ENCODE measurements at places on chromosomes 2 and 18. TPM values are rescaled to one million over a fixed set of nuclear protein-coding genes. Genes with fewer than 3 reads are reported as not detected.

Gene DUSP2
- total RNA-seq = 59.4 TPM

Gene GKN1
- total RNA-seq = not detected

GRCh38 chr2:72149556-72150156, 2.0 kb upstream of the CYP26B1 start:
- no peak for DNase-seq

- DNase-seq = no peak
Observed at GRCh38 chr18:77061946-77062517, 70.6 kb downstream of the MBP start.

- DNase-seq = no peak
Observed at GRCh38 chr2:42792583-42793333, at the start of gene HAAO. HAAO (minus strand) TSS chr2:42792583; CDS start chr2:42792536, 47 bp downstream.

DNA sequence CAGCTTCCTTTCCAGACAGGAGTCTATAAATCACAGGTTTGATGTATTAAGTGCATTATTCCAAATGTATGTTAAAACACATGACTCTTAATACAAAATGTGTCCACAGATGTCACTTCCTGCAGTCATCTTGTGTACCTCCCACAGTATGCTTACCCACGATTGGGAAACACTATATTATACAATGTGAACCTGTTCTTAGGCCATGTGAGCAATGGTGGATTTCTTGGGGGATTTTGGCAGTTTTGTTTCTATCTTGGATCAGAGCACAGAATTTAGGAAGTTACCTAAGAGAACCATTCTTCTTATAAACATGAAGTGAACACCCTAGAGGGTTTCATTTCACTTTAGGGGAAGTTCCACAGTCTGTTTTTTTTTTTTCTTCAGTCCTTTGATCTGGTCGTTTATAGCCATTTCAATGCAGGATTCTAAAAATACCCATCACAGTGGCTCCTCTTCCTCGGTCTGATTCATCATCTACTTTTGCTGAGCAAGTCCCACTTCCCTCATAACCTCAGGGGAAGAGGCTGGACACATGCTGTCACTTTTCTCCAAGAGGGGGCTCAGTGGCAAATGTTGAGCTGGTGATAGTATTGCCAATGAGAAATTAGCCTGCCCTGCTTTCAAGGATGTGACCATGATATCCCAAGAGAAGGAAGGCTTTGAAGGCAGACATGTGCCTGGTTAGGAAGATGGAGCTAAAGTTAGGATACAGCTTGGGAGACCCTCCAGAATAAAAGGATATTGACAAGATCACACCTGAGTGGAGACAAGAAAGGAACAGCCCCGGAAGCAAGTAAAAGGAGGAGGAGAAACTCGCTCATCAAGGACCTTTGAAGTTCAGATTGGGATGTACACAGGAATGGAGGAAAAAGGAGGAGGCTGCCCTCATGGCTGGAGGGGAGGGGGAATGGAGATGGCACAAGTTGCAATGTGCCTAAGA, 22.6 kb downstream of the PLEK start:
- no peak for DNase-seq

Gene C2orf80
- total RNA-seq = not detected

DNA sequence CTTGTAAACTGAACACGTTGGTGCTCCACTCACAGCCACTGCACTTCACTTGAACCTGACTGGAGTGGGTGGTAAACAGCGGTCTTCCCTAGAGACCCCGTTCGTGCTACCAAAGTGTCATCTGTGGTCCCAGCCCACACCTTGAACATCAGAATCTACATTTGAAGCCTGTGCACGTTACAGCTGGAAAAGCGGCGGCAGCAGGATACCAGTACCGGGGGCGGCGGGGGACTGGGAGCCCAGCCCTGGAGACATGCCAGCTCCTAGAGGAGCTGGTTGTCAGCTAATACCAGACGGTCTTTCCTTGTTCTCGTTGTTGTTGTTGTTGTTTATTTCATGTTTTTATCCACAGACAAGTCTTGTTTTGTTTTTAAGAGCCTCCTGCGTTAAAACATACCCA, 156.7 kb downstream of the WDSUB1 start:
- DNase-seq = no peak

DNA sequence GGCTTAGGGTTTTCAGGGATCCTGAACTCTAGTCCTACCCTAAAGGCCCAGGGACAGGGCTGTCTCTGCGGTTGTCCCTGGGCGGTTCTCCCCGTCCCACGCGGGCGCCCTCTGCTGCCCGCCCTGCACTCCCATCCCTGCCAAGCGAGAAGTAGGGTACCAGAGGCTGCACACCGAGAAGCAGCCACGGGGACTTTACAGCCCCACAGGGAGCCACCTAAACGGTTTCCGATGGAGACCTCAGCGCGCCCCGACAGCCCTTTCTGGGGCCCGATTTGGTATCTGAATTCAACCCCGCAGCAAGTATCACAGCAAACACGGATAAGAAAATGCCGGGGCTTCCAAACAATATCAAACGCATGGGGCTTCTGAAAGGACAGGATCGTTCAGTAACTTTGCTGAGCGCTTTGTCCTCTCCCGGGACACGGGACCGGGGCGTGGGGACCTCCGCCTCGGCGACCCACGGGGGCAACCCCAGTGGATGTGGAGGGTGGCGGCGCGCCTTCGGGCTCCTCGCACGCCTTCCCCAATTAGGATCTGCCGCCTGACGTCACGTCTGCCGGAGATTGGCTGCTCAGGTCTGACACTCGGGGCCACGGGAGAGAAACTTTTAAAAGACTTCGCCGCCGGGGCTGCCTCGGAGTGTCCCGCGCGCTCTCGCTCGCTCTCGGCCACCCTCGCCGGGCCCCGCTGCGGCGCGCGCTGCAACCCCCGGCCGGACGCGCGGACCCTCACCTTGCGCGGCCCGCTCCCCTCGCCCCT, at the start of gene LTBP1:
LTBP1 (plus strand) TSS at position 640 of the 762 bp plus-strand sequence. CDS start 372 bp downstream, outside the sequence.
- peak; percentile 60 for DNase-seq

GRCh38 chr2:174125090-174125489, 123.2 kb downstream of the OLA1 start:
- DNase-seq = no peak

DNA sequence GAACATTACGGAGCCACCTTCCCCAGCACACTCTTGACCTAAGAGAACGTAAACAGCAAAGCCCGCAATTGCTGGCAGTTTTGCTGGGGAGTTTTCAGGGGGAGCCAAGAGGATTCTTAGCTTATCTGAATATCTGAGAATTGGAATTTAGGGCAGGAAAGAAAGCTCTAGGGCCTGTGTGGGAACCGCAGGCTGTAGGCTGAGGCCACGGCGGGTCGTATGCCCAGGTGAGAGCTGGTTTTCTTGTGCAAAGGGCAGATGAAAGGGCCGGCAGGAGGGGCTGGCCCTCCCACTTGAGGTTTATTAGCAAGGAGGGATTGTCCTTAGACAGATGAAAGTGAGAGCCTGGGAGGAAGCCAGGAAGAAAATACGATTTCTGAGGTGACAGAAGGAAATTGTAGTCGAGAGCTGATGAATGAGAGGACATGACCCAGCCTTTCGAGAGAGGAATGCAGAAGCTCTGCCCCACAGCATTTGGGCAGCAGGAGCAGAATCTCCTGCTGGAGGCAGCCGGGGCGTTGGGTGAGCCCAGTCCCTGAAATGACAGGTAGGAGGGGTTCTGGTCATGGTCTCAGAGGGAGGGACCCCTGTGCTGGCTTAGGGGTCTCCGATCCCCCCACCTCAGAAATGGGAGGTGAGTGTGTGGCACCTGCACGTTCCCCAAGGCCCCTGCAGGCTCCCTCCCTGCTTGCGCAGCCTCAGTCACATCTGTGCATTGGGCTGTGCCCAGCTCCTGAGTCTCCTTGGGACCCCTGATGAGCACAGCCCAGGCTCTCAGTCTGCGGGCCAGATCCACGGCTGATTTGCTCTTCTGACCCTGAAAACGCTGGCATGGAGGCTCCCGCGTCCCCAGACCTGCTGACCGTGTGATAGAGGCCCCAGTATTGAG, 61.1 kb downstream of the CABLES1 start:
- no peak for DNase-seq

Gene KRTCAP3
- 2.5 TPM for total RNA-seq

DNA sequence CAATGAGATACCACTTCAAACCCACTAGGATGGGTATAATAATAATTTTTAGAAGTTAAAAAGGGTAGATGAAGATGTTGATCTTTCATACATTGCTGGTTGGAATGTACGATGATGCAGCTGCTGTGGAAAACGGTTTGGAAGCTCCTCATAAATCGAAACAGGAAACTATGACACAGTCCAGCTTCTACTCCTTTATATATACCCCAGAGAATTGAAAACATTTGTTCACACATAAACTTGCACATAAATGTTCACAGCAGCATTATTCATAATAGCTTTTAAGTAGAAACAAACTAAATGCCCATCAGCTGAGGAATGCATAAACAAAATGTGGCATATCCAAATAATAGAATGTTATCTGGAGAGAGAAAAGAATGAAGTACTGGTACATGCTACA, 95.0 kb downstream of the STRADB start:
- peak; percentile 6 for DNase-seq

DNA sequence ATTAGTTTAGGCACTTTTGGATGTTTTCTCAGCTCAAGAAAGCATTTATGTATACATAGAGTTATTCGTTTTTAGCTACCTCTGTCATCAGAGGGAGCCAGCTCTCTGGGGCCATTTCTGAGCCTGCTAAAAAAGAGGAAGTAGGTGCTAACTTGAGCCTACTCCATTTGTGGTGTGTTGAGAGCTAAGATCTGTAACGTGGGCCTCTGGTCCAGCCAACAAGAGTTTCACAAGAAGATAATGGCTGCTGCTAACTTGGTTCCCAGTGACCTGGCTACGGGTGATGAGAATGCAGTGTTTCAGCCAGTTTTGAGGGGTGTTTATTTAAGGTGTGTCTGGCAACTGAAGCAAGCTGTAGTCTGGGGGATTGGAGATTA, 182.5 kb downstream of the PRKCE start:
- DNase-seq = no peak

- DNase-seq = no peak
Observed at GRCh38 chr2:226560325-226560724, 239.3 kb downstream of the IRS1 start.

GRCh38 chr2:216474925-216475670, 23.5 kb upstream of the RPL37A start:
- no peak for DNase-seq

Gene RAB12
- total RNA-seq = 60.5 TPM

GRCh38 chr2:10387033-10387432, 61.1 kb downstream of the ODC1 start:
- DNase-seq = no peak

Gene CNGA3
- 0.10 TPM for total RNA-seq

Gene MC4R
- not detected for total RNA-seq

All from skin of body (tissue), 3 donors.